ENCODE measurements at places on chromosomes 4 and X.

GRCh38 chr4:48114412-48114811 is 19.6 kb downstream of the TXK start:
- no peak for DNase-seq

DNA sequence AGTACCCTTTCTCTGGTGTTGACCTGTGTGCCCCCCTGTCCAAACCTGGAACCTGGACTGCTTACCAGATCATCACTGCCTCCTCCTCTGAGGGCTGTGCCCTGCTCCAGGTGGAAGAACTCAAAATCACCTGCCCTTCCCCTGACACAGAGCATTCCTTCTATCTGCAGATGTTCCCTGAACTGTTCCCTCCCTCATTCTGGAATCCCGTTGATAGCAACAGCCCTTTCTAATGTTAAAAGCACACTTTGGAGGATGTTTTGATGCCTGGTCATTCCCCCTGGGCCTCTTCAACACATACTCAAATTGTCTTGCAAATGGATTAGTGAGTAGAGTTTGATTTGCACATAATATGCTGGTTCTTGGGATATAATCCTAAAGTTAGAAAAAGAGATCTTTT is 225.8 kb downstream of the FGF13 start:
- DNase-seq = no peak

DNA sequence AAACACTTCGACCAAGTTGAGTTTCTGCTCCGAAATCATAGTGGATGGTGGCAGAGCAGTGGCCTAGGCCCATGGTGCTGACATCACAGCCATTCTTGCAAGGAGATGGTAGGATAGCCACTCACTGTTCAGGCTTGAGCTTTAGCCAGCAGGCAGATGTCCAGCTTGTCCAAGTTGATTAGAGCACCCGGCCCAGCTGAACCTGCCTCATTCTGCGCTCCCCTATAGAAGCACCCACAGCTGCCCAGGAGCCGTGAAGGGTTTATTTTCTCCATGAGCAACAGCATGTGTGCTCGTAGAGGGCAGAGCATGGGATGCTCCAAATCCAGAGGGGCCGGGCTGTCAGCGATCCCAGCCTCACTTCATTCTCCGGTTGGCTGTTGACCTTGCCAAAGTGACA is 16.2 kb downstream of the PIGG start:
- no peak for DNase-seq

DNA sequence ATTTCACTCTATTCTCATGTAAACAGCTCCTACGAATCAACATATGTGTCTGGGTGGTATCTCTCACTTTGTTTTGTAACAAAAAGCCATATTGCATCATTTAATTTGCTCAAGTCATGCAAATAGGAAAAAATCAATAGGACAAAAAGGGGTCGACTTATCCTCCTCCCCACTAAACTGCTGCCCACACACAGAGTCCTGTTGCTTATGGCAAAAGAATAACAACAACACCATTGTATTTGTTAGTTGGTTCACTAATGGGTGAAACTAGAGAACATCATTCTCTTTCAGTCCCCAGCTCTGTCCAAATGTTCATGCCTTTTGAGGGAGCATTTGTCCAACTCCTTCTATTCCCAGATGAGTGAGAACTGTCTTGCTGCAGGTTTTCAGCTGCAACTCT is 2.1 kb downstream of the HHIP start:
- no peak for DNase-seq

- DNase-seq = no peak
Measured at GRCh38 chrX:150463566-150463965, 100.4 kb downstream of the MAMLD1 start.

DNA sequence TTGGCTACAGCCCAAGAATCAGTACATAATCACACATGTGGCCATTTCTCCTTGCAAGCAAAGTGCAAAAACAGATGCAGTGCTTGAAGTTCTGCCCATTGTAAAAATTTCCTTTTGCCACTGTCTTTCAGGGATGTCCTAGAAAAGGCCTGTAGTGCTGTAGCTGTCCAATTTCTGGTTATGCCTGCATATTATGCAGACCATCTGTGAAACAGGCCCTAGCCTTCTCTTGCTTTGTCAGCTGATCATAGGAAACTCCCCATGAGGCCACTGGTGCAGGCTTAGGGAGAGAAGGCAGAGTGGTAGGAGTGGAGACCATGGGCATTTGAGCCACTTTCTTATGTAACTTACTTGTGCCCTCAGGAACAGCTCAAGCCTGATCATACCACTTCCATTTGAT is 130.4 kb upstream of the GABRA2 start:
- no peak for DNase-seq

- DNase-seq = no peak
Measured at GRCh38 chr4:104870495-104871233, 276.0 kb upstream of the TET2 start.

GRCh38 chr4:128519163-128519830 is 231.7 kb upstream of the PGRMC2 start:
- DNase-seq = no peak

GRCh38 chr4:14115106-14115505 is 487.6 kb upstream of the BOD1L1 start:
- DNase-seq = no peak

DNA sequence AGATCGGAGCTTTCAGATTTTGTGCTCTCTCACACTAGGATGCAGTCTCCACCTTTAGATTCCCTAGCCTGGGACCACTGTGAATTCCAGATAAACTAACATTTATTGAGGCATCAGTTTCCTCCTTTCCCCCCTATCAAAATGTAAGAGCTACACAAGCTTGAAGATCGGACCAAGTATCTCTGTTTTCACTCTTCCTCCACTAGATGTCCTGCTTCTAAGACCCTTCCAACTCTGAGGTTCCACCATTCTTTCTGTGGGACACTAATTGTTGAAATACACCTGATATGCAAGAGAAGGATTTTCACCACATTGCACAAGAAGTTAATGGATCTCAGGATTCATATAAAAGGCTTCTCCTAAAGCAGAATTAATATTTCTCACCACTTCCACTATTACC is 43.0 kb upstream of the PHOX2B start:
- no peak for DNase-seq

DNA sequence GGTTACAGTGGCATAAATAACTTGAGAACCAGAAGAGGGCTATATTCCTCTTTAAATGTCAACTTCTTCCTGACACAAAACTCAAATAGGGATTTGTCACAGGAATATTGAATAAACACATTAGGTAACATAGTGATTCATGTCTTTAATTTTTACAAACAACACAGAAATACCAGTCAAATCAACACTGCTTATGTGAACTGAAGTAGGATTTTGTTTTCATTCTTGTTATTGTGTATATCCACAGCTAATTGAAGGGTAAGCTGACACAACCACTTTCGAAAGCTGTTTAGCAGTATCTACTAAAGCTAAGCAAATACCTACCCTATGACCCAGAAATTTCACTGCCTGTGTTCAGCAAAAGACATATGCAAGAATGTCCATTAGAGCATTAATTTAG is 120.4 kb upstream of the EOLA2 start:
- no peak for DNase-seq

DNA sequence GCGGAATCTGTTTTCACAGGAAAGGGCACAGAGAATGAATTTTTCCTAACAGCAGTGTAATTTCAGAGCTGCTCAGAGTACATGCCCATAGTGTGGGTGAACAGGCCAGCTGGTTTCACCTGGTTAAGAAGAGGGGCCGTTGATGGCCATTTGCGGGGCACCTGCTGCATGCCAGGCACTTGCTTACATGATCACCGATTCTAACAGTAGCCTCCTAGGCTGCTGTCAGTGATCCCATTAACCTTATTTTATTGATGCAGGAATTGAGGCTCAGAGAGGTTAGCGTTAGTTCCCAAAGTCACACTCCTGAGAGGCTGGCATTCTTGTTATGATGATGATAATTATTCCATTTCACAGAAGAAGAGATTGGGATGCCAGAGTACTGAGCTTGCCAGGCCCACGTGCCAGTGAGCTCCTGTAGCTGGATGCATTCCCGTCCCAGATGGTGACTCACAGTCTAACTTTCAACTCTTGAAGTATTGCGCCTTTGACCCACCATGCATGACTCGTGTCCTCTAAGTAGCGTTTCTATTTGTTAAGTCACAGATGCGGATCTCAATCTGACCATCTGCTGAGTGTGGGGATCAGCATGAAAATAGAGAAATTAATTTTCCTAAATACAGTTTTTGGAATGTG is 76.5 kb downstream of the PSAPL1 start:
- DNase-seq = peak; percentile 42

DNA sequence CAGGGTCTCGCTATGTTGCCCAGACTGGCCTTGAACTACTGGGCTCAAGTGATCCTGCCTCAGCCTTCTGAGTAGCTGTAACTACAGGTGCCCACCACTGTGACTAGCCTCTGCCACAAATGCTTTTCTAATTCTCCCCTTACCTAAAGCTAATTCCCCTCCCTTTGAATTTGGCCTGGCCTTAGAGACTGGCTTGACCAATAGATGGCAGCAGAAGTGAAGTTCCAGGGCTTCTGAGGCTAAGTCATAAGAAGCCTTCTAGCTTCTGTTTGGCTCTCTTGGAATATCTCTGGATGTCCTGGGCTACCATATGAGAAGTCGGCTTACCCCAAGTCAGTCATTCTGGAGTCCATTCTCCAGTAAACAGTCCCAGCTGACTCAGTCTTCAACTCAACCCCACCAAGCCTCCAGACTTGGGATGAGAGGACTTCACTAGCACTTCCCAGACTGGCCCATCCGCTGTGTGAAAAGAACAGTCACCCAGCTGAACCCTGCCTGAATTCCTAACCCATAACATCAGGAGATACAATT is 61.0 kb downstream of the HPRT1 start:
- DNase-seq = peak; percentile 57

- DNase-seq = peak; percentile 17
Measured at GRCh38 chrX:27675493-27675892, 85.3 kb downstream of the DCAF8L2 start.

DNA sequence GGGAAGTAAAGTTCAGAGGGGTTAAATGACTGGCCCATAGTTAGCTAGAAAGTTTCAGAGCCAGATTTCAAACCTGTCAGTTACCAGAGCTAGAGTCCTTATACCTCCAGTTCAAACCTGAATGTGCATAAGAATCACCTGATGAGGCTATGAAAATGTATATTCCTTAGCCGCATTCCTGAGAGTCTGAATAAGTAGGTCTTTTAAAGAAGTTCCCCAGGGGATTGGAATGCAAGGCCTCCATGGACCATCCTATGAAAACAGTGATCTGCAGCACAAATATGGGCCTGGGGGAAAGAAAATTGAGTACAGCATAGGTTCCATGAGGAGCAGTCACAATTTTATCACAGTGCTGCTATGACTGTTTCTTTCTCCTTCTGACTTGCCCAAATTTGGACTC is 263.9 kb upstream of the CXorf66 start:
- no peak for DNase-seq

DNA sequence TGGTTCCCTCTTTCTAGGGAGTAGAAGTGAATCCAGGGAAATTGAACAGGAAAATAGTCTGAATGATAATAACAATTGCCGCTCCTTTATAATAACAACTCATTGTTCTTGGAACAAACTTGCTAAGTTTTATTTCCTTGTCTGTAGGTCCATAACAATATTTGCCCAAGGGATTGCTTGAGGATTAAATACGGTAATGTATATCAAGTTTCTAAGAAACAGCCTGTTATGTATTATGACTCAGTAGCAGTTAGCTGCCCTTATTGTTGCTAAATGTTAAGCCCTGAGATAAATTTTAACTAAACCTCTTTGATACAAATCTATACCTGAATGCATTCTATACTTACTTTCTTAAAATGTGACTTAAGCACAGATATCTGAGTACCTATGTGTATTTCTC is 215.9 kb upstream of the AADAT start:
- DNase-seq = no peak

- no peak for DNase-seq
Measured at GRCh38 chr4:12701384-12701783, 782.8 kb downstream of the RAB28 start.
